ENCODE measurements at places on chromosomes 2 and 18. TPM values are rescaled to one million over a fixed set of nuclear protein-coding genes. Genes with fewer than 3 reads are reported as not detected.

Gene SLC5A6
- total RNA-seq, result 48.4 TPM

Gene LYG2
- total RNA-seq, result 0.72 TPM

Gene POTEJ
- 0.03 TPM for total RNA-seq

Gene ELOA2
- not detected for total RNA-seq

Gene DYSF
- total RNA-seq, result 1.0 TPM
